ENCODE measurements at places on chromosomes 3 and 15.

- no peak for DNase-seq
Observed at GRCh38 chr15:36358094-36358493, 221.3 kb upstream of the CDIN1 start.

DNA sequence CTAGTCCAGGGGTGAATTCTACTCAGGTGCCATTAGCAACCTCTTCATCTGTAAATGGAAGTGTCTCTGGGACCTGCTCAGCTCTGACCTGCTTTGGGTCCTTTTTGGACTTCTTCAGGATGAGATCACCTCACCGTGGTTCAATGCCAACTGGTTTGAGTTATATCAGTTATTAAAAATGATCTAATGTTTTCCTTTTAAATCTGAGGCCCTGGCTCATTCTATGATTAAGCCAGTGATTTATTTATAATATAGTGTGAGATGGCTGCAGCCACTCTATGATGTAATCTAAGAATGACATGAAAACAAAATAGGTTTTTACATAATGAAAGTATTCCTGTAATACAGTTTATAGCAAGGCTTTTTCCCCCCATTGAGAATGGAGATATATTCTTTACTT is 79.4 kb downstream of the LPP start:
- DNase-seq, result no peak

DNA sequence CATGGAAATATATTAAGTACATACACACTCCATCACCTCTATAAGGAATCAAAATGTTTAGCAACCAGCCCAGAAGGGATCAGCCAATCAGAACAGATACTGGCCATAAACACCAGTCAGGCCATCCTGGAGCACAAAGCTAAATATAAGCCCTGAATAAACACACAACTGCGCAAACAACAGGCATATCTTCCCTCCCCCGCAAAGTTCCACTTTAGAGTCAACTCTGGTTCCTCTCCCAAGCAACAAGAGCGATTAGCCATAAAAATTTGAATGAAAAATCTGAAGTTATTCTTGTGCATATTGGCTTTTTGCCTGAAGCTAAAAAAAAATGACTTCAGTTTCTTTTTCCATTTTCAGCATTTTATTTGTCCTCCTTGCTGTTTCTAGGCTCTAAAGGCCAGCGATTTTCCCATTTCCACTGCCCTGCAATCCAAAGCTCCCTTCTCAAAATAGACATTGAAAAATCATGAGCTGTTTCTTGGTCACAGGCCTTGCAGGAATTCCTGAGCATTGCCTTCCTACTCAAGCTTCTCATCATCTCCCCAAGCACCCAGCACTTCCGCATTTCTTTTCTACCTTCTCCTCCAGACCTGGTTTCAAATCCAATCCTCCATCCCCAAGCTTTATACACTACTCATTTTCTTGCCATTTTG is 247.9 kb downstream of the ZMAT3 start:
- DNase-seq, result no peak

DNA sequence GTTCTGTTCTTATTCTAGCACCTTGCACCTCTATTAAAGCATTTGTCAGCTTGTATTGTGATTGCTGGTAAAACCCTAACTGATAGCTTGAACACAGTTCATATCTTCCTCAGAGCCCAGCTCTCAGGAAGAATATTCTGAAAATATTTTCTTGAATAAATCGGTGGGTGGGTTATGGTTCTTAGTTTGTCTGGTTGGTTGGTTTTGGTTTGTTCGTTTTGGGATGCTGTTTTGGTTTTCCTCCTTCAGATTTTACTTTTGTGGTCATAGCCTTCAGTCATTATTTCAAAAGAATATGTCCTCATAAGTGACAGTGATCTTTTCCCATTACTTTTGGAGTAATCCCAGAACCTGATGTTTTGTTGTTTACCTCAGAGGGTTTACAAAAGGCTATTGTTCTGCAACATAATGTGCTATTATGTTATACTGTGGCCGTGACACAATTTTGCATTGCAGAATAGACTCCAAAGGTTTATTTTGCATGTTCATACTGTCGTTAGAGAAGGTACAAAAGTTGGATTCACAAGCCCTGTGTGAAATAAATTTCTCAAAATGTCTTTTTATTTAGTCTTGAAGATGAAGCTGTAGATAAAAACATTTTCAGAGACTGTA is 2.7 kb upstream of the TMEM87A start:
- no peak for DNase-seq

DNA sequence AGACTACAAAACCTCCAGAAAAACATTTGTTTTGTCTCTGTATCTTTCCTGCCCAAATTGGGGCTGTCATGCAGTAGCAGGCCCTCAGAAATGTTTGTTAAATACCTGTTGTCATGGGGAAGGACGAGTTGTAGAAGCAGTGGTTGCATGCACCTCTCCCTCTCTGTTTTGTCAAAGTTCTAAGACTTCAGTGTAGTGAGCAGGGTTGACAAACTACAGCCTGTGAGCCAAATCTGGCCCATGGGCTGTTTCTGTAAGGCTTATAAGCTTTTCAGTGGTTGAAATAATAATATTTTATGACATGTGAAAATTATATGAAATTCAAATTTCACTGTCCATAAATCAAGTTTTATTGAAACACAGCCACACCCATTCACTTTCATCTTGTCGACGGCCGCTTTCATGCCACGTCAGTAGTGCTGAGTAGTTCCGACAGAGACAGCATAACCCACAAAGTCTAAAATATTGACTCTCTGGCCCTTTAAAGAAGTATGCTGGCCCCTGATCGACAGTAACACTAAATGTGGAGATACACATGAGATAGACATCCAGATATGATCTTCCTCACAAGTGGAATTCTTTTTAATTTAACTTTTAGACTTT is 102.9 kb downstream of the PDZRN3 start:
- DNase-seq, result no peak

GRCh38 chr3:45751537-45752242 is 44.6 kb downstream of the SLC6A20 start:
- no peak for DNase-seq

- no peak for DNase-seq
Observed at GRCh38 chr15:67838789-67839332, 984 bp downstream of the RNU6-1 start.

DNA sequence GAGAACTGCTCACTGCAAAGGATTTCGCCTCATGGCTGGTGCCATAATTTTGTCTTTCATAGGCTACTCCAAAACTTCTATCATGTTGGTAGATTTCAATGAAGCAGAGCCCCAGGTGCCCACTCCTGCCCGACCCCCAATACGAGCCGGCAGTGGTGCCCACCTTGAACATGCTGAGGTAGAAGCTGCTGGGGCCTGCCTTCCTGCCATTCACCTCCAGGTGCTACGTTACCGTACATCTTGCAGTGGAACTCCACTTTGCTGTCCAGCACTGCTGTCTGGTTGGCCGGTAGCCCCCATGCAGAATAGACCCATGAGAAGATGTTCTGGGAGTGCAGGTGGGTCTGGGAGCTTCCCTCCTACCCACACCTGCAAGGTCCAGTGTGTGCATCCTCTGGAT is 502.8 kb upstream of the TBL1XR1 start:
- no peak for DNase-seq

All from stimulated activated CD4-positive, alpha-beta T cell treated with anti-CD3 and anti-CD28 coated beads, Interleukin-12 subunit alpha, Interleukin-12 subunit beta, amount 100 ng/mL, for 48 hours (primary cell).